Activated CD4-positive, alpha-beta T cell treated with anti-CD3 and anti-CD28 coated beads for 36 hours (primary cell): ENCODE measurements at places on chromosomes 3 and 15. TPM values are rescaled to one million over a fixed set of nuclear protein-coding genes. Genes with fewer than 3 reads are reported as not detected.

GRCh38 chr3:169337500-169338078, 325.9 kb downstream of the MECOM start:
- no peak for DNase-seq
- H3K4me1 ChIP-seq: no peaks in the 10 kb centered on the region
- H3K4me3 ChIP-seq: no peak overlapping the region
- no peak overlapping the region for H3K27ac ChIP-seq
- no peaks in the 10 kb centered on the region for H3K36me3 ChIP-seq

Gene ADAMTSL3
- total RNA-seq: not detected

GRCh38 chr15:56244811-56245576, 1.3 kb upstream of the RFX7 start:
- peaks cover 25% of the 10 kb centered on the region for H3K4me1 ChIP-seq
- H3K27ac ChIP-seq: peak overlapping the region; percentile 96
- H3K36me3 ChIP-seq: peaks cover 2% of the 10 kb centered on the region
- DNase-seq: peak; percentile 80

DNA sequence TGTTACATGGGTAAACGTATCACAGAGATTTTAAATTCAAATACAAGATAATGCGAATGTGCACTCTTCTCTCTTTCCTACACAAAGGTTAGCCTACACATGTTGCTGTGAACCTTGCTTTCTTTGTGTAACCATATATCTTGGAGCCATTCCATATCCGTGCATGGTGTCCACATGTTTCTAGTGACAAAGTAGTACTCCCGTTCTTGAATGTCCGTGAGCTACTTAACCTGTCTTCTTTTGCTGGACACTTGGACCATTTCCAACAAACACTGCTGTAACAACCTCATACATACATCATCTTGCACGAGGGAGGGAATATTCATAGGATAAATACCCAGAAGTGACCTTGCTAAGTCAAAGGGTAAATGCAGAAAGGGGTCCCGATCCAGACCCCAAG, 75.0 kb downstream of the STRIT1 start:
- H3K27ac ChIP-seq: no peak overlapping the region
- no peaks in the 10 kb centered on the region for H3K4me1 ChIP-seq
- no peaks in the 10 kb centered on the region for H3K27me3 ChIP-seq
- DNase-seq: no peak
- no peak overlapping the region for H3K4me3 ChIP-seq

DNA sequence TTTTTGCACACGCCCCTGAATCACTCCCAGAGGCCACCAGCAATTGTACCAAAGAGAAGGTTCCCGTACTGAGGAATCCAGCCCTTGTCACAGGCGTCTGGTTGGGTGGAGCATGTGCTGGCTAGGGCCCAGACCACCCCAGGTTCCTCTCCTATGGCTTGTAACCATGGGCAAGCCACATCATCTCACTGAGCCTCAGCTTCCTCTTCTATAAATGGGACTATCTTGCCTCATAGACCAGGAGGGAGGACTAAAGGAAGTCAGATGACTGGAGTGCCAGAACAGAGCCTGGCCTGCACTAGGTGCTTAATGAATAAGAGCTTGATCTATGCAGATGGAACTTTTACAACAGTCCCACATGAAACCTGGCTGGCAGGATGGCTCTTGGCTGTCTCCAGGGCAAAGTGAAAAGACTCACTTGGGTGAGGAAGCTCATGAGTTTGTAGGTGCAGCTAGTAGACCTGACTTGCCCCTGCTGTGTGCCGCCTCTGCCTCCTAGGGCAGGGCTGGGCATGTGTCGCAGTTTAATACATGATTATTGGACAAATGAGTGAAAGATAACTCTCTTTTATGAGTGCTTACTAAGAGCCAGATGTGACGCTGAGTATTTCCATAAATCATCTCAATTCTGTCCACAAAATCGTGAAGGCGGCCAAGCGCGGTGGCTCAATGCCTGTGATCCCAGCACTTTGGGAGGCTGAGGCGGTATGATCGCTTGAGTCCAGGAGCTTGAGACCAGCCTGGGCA, 29.3 kb downstream of the CTSH start:
- no peak overlapping the region for H3K27ac ChIP-seq
- H3K27me3 ChIP-seq: no peaks in the 10 kb centered on the region
- H3K4me1 ChIP-seq: peaks cover 2% of the 10 kb centered on the region
- H3K36me3 ChIP-seq: peaks cover 31% of the 10 kb centered on the region

- no peak overlapping the region for H3K27ac ChIP-seq
- no peak for DNase-seq
- H3K4me3 ChIP-seq: no peak overlapping the region
- peaks cover 4% of the 10 kb centered on the region for H3K4me1 ChIP-seq
- H3K36me3 ChIP-seq: no peaks in the 10 kb centered on the region
- no peaks in the 10 kb centered on the region for H3K27me3 ChIP-seq
These were observed 107.4 kb downstream of the PEAK1 start for GRCh38 chr15:77312523-77312922.

DNA sequence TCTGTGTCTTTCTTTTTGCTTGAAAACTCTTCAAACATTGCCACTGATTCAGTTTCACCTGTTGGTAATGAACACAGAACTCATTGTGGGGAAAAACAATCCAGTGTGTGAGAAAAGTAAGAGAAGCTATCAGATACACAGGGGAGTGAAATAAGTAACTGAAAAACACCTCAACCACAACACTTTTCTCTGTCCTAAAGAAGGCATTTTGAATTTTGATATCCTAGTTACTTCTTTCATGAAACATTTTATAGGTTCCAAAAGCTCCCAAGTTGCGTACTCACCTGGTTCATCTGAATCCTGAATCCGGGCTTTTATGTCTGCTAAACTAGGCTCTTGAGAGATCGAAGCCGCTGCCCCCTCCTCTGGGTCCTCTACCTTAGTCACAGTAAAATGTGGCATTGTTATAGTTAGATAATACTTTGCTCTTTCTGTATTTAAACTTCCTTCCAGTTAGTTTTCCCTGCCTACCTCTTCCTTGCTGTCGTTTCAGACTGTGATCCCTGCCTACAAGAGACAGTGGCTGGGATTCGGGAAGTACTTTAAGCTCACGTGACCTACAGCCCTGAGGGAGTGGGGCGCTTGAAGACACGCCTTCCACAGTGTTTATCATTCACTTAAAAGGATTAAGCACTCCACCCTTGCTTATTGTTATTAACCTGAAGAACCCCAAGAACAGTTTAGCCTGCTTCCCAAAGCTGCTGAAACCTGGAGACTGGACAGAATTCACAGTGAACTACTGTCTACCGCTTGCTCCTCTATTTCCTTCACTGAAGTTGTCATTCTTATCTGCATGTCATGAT, 19.1 kb downstream of the SLC12A6 start:
- peaks cover 61% of the 10 kb centered on the region for H3K4me1 ChIP-seq
- no peaks in the 10 kb centered on the region for H3K27me3 ChIP-seq
- H3K27ac ChIP-seq: peak overlapping the region; percentile 88
- peaks cover 12% of the 10 kb centered on the region for H3K36me3 ChIP-seq
- H3K4me3 ChIP-seq: peak overlapping the region; percentile 81
- peak; percentile 54 for DNase-seq

Gene GPR171
- 111 TPM for total RNA-seq

Gene SEMA3B
- 2.1 TPM for total RNA-seq

- no peak for DNase-seq
- no peak overlapping the region for H3K4me3 ChIP-seq
- H3K27ac ChIP-seq: no peak overlapping the region
- no peaks in the 10 kb centered on the region for H3K27me3 ChIP-seq
- no peaks in the 10 kb centered on the region for H3K4me1 ChIP-seq
- peaks cover 47% of the 10 kb centered on the region for H3K36me3 ChIP-seq
These were observed 19.9 kb upstream of the RTP2 start for GRCh38 chr3:187722206-187722612.

GRCh38 chr3:40637906-40638305, 113.1 kb downstream of the ZNF621 start:
- H3K4me3 ChIP-seq: no peak overlapping the region
- DNase-seq: no peak
- no peak overlapping the region for H3K27ac ChIP-seq
- no peaks in the 10 kb centered on the region for H3K36me3 ChIP-seq
- peaks cover 9% of the 10 kb centered on the region for H3K27me3 ChIP-seq
- H3K4me1 ChIP-seq: no peaks in the 10 kb centered on the region

DNA sequence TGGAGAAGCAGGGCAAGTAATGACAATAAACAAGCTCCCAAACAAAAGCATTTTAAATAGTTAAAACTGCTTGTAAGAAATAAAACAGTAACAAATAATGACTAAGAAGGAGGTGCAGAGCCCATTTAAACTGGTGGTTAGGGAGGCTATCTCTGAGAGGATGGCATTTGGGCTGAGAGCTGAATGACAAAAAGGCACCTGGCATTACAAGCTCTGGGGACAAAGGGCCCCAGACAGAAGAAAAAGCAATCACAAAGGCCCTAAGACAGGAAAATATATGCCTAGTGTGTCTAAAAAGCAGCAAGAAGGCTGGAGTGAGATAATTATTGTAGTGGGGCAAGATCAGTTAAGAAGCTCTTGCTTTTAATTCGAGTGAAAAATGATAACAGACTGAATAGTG, 9.6 kb downstream of the TMEM39A start:
- no peaks in the 10 kb centered on the region for H3K27me3 ChIP-seq
- peaks cover 3% of the 10 kb centered on the region for H3K4me1 ChIP-seq
- no peak overlapping the region for H3K27ac ChIP-seq
- peaks cover 48% of the 10 kb centered on the region for H3K36me3 ChIP-seq
- H3K4me3 ChIP-seq: no peak overlapping the region

Gene XCR1
- total RNA-seq: not detected

GRCh38 chr3:45608885-45609284, 14.3 kb downstream of the LIMD1 start:
- H3K27me3 ChIP-seq: no peaks in the 10 kb centered on the region
- H3K27ac ChIP-seq: no peak overlapping the region
- H3K4me1 ChIP-seq: peaks cover 36% of the 10 kb centered on the region
- DNase-seq: no peak

Gene EIF3J
- total RNA-seq: 143 TPM

DNA sequence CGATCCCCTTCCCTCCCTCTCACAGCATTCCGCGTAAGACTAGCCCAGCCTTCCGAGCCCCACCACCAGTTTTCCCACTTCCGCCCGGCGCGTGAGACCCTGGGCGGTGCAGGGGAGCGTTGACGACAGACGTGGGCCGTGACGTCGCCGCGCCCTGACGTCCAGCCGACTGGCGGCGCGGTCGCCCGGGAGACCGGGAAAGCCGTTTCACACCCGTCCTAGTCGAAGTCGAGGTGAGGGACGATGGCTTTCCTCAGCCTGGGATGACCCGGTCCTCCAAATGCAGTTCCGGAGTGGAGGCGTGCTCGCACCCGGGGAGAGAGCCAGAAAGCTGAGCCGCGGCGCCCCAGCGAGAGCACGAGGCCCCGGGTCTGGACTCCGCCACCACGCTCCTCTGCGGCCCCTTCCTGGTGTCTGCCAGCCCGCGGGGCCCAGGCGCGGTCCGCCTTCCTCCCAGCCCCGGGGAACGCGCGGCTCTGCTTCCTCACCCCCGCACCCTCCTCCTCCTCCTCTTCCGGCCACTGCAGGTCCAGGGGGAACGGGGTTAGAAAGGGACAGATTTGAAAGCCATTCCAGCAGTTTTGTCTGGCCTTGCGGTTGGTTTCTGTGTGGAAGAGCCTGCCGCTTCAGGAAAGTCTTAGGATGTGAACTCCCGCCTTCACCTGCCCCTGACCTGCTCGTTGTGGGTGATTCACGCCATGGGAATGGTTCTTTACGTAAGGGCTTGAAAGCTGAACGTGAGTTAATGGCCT, at the start of gene LEKR1:
Gene LEKR1 (plus strand): TSS at position 210 of the 752 bp plus-strand sequence. CDS start 2,977 bp downstream, outside the sequence.
- no peaks in the 10 kb centered on the region for H3K27me3 ChIP-seq
- DNase-seq: peak; percentile 76
- peaks cover 2% of the 10 kb centered on the region for H3K36me3 ChIP-seq
- H3K4me3 ChIP-seq: peak within 1 kb of the TSS; percentile 82
- H3K4me1 ChIP-seq: peaks cover 17% of the 10 kb centered on the region

Gene ATRIP
- 16.8 TPM for total RNA-seq

Gene DPH6
- 8.1 TPM for total RNA-seq

Gene PIERCE2
- 0.34 TPM for total RNA-seq

DNA sequence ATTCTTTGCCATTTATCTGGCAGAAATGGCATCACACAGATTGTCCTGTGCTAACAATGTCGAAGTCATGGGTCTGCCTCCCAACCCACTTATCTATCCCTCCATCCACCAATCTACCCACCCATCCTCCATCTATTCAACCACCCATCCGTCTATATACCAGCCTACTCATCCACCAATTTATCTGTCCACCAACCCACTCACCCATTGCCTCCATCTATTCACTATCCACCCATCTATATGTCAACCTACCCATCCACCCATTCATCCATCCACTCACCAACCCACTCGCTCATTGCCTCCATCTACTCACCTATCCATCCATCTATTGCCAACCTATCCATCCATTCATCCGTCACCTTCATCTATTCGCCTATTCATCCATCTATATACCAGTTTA, 521.2 kb downstream of the SHQ1 start:
- peaks cover 5% of the 10 kb centered on the region for H3K27me3 ChIP-seq
- H3K4me1 ChIP-seq: no peaks in the 10 kb centered on the region
- no peak overlapping the region for H3K27ac ChIP-seq
- H3K4me3 ChIP-seq: no peak overlapping the region
- DNase-seq: no peak

DNA sequence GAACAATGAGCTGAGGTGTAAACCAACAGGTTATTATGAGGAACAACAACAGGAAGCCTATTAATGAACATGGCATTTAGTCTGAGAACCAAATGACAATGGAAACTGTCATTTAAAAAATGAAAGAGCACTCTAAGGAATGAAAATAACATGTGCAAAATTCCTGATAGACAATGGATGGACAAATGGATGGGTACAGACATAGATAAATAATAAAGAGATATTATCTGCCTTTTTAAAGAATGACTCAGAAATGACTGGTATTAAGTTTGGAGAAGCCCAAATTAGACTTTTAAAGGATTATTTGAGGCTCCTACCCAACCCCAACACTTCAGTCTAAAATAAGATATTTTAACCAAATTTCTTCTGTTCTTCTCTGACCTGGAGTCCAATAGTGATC, 650.5 kb upstream of the ZNF385D start:
- no peak for DNase-seq
- H3K4me3 ChIP-seq: no peak overlapping the region
- H3K27me3 ChIP-seq: no peaks in the 10 kb centered on the region
- H3K4me1 ChIP-seq: no peaks in the 10 kb centered on the region

DNA sequence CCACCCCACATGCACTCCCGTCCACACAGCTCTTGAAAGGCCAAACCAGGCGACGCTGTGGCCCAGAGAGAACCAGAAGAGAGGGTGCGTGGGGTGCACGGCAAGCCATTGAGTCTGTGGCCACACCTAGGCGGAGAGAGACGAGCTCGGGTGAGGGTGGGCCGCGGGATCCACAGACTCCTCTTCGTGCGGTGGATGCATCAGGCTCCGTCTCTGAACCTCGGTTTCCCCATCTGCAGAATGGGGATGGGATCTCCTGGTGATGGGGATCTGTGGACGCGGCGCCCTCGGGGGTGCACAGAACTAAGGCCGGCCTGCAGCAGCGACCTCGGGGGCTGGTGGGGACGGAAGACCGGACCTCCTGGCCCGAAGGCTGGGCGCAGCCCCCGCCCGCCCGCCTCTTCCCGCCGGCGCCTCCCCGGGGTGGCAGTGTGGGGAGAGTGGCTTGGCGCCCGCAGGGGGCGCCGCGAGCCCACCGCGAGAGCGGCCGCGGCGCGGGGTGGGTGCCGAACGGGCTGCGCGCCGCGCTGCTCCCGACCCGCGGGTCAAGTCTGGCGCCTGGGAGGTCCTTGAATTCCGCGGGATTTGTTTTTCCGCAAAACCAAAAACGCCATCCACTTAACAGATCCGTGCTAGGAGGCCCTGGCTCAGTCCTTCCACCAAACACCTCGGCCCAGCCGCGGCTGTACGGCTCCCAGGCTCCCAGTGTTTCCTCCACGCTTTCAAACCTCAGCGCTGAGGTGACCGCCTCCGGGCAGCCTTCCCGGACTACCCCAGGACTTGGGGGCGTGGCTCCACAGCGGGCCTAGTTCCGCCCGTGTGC, 13.2 kb upstream of the ADPGK start:
- H3K4me1 ChIP-seq: peaks cover 9% of the 10 kb centered on the region
- peak; percentile 58 for DNase-seq
- H3K4me3 ChIP-seq: peak overlapping the region; percentile 67
- H3K27me3 ChIP-seq: peaks cover 24% of the 10 kb centered on the region
- no peaks in the 10 kb centered on the region for H3K36me3 ChIP-seq
